ENCODE measurements at places on chromosomes 3 and 15.

- DNase-seq = peak; percentile 21
Observed at GRCh38 chr15:71494563-71495397, 315.6 kb upstream of the NR2E3 start.

DNA sequence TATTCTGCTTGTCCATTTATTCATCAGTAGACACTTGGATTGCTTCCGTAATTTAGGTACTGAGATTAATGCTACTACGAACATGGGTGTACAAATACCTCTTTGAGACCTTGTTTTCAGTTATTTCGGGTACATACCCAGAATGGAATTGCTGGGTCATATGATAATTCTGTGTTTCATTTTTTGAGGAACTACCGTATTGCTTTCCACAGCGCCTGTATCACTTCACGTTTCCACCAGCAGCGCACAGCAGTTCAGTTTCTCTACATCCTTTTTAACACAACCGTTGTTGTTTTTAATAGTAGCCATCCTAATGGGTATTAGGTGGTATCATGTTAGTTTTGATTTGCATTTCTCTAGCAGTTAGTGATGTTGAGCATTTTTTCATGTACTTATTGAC lies 9.5 kb downstream of the PAK2 start:
- DNase-seq = no peak

DNA sequence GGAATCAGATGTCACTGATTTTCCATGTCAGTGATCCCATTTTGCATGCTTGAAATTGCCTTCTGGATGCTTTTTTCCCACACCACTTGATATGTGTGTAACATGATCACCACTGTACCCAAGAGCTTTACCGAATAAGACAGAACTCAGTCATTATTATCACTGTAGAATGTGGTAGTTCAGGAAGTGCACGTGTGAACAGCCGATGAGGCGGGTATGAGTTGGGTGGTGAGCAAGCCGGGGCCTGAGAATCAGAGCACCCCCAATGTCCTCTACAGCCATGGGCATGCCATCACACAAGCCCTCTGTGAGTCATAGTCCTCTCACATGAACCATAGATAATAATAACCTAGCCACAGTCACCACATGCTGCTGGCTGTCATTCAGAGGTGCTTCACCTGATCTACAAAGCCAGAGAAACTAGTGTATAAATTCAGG lies 470.8 kb downstream of the SOX2 start:
- no peak for DNase-seq

- no peak for DNase-seq
Observed at GRCh38 chr3:113183748-113184661, 27.4 kb upstream of the BOC start.

- DNase-seq = no peak
Observed at GRCh38 chr15:46879032-46879770, 838.1 kb upstream of the SEMA6D start.

DNA sequence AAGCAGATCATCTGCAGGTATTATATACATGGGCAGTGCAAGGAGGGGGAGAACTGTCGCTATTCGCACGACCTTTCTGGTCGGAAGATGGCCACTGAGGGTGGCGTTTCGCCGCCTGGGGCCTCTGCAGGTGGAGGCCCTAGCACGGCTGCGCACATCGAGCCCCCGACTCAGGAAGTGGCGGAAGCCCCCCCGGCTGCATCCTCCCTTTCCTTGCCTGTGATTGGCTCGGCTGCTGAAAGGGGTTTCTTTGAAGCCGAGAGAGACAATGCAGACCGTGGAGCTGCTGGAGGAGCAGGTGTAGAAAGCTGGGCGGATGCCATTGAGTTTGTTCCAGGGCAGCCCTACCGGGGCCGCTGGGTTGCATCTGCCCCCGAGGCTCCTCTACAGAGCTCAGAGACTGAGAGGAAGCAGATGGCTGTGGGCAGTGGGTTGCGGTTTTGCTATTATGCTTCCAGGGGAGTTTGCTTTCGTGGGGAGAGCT lies 639 bp downstream of the MKRN3 start:
- no peak for DNase-seq

- DNase-seq = no peak
Observed at GRCh38 chr3:51280176-51280575, 104.9 kb upstream of the MANF start.

DNA sequence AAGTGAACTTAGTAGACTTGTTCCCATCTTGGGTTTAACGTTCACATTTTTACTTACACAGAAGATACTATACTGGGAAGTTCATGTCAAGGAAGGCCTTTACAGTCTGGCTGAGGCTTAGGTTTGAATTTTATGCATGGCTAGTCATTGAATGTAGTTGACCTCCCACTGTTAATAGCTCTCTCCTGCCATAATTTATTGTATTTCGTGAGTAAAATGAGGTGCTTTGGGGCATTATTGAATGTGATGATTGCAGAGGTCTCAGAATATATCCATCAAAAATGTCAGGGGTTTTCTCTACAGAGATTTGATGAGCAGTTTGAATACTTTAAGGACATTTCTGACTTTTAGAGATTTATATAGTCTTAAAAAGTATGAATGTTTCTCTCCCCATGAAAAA lies 356.6 kb upstream of the GRM7 start:
- DNase-seq = peak; percentile 11

- no peak for DNase-seq
Observed at GRCh38 chr15:92197746-92198145, 195.9 kb upstream of the ST8SIA2 start.

- DNase-seq = no peak
Observed at GRCh38 chr15:28944286-28944685, 58.5 kb downstream of the APBA2 start.

- no peak for DNase-seq
Observed at GRCh38 chr3:148729476-148730055, 31.9 kb downstream of the AGTR1 start.

DNA sequence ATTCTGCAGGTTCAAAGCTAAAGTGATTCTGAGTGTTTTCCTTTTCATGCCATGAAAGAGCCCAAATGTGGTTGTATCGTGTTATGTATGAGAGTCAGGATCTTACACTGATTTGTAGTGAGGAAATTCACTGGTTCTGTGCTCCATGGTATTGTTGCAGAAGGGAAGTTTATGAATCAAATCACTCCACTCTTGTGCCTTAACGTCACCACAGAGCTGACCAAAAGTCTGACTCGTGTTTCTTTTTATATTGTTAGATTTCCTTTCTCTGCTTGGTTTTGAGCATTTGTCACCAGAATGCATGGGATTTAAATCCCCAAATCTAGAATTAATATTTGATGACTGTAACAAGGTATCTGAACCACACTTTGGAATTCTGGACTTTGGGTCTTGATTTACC lies 29.1 kb upstream of the SLC30A4 start:
- DNase-seq = no peak

Data from renal pelvis (tissue), 12 donors.